ENCODE measurements at places on chromosomes 12 and 14. TPM values are rescaled to one million over a fixed set of nuclear protein-coding genes. Genes with fewer than 3 reads are reported as not detected.

The EFCAB11 gene
- 13.2 TPM for total RNA-seq

- DNase-seq, result peak; percentile 97
Observed at GRCh38 chr14:52791223-52792096, at the start of gene GNPNAT1. TSS of gene GNPNAT1 (minus strand) at chr14:52791607. CDS start at chr14:52784650, 6,957 bp downstream.

The CLEC14A gene
- 19.3 TPM for total RNA-seq

DNA sequence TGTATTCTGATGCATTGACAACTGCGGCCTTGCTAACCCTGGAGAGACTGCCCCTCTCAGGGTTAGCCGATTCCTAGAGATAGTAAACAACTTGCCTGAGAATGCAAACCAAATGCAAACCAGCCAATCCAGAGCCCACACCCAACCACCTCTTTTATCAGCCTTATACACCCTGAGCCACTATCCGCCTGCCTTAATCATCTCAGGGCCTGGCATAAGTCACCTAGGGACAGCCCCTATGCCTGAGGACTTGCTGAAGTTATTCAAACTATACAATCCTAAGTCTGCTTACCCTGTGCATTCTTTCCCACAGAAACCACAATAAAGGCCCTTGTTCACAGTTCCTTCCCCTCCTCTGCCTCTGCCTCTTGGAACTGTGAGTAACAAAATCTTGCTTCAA is 177.2 kb downstream of the KCNA5 start:
- no peak for DNase-seq

The ALDH2 gene
- 53.5 TPM for total RNA-seq

DNA sequence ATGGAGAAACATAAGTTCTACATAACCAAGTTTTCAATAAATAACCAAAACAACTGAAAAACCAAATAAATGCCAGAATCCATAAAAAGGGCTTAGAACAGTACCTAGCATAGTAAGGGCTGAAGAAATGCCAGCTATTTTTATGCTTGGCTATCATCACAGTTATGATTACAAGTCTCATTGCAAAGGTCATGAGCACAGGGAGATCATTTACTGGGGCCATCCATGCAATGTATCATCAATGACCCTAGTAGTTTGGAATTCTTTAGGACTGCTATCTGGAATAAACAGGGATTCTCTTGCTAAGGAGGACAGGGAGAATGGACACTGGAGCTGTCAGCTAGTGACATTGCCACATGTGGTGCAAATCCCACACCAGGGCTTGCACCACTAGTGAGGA is 92.5 kb upstream of the NAP1L1 start:
- no peak for DNase-seq

DNA sequence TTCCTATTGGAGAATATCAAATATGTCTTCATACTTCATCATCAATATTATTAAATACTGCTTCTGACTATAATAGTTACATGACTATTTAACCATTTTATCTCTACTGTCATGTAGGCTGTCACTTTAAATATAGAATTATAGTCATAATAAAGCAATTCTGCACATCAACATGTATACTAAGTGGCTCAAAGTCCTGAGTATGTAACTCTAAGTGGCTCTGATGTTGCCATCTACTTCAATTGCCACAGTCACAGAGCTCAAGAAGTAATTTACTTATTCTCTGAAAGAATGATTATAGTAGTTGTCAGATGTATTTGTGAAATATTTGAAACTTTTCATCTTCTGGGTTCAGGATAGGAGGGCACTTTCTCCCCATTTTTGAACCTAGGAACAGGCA is 202.3 kb downstream of the KITLG start:
- DNase-seq, result no peak

The NPC2 gene
- total RNA-seq, result 191 TPM

- DNase-seq, result no peak
Observed at GRCh38 chr14:91261115-91261514, 16.6 kb upstream of the GPR68 start.

The LRP1 gene
- 159 TPM for total RNA-seq

DNA sequence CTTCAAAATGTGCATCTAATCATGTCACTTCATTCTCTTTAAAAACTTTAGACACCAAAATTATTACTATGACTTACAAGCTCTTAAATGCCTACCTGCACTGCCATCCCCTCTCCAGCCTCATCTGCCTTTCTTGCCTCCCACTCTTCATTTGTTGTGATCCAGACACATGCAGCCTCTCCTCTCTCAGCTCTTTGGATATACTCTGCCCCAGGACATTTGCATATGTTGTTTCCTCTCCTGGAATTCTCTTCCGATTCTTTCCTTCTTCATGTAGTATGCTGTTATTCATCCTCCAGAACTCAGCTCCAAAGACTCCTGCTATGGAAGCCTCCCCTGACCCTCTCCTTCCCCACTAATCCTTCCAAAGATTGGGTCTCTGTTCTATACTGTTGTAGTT is 197.6 kb downstream of the ANO4 start:
- no peak for DNase-seq

- peak; percentile 76 for DNase-seq
Observed at GRCh38 chr14:68785534-68786490, 7.1 kb downstream of the ZFP36L1 start.

The DHRS2 gene
- total RNA-seq, result 14.5 TPM

- DNase-seq, result no peak
Observed at GRCh38 chr12:15638231-15638630, 151.0 kb downstream of the EPS8 start.

Data from spleen (tissue), 13 donors.